ENCODE measurements at places on chromosomes 2 and 18.
A peak's percentile ranks its signal among the peaks of the same experiment; 100 is the strongest.

DNA sequence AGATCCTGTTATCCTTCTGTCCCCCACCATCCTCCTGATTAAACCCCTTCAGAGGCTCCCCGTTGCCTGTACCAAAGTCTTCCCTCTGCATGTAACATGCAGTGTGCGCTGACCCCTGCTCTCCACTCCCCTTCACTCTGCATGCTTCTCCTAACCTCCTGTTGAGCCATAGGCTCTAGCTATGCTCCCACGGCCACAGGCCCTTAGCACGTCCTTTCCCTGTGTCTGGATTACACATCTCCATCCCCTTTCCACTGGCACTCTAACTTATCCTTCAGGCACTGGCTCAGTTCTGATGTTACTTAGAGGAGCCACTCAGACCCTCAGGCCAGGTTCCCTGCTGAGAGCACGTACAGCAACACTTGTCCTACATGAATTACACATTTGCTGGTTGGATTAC is 29.4 kb upstream of the EDAR start:
- DNase-seq: no peak

DNA sequence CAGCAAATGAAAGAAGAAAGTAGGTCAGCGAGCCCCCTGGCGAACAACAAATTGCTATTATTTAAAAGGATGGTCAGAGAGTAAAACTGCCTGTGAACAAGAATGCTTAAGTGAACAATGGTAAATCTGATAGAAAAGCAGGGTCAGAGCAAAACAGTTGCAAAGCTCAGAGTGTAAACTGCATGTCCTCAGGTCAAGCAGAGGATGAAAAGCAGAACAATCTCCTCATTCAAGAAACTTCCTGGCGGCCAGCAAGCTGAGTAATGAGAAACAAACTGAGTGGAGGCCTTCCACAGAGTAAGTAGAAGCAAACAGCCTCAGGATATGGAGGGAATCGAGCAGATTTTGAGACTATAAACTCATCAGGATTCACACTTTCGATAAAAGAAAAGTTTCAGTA is 117.9 kb downstream of the PPP1R1C start:
- no peak for DNase-seq

DNA sequence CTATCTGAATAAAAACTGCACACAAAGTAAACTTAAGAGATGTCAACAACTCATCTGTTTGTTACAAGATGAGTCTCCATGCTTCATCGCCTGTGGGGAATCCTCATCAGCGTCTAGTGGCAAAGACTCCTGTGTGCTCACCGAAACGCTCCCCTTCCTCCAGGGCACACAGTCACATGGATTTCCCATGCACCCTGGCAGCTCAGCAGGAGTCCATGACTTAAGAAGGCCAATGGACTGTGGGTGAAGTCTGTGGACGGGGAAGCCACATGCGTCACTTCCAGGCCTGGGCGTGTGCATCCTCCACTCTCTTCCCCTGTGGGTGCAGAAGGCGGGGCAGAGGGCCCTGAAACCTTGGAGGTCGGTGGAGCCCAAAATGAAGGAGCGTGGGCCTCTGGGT is 41.1 kb downstream of the ID2 start:
- no peak for DNase-seq

- DNase-seq: no peak
Observed at GRCh38 chr18:39359636-39360035, 1794.0 kb upstream of the CELF4 start.

DNA sequence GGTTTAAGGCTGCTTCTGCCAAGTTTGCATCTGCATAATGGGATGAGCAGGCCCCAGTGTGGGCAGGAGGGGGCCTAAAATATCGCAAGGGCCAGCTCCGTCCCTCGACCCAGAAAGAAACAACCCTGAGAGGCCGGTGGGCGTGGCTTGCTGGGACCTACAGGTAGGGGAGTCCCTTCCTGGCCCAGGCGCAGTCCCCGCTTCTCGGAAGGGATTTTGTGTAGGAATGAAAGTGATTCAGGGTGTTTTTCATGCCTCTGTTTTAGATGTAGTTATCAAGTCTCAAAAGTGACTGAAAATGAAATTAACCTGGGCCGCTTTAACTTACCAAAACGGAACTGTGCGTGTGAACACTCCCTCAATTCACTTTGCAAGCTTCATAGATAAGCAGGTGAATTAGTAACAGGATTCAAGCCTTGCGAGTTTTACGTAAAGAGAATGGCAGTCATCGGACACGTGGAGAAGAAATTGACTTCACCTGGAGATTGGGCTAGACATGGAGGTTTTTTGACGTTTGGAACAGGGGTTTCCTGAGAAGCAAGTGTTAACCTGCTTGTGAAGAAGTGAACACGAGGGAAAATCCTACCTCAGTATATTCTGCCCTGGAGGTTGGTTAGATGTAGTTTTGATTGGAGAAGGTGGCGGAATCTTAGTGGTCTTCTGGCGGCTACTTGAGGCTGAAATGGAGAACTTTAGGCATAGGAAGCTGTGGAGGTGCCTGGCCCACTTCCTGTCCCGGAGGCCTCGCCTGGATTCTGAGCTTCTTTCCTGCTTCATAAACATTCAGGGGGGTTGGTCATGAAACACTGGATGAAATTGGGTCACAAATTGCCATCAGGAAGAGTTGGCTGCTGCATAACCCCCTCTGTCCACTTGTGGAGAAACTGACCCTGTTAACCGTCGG is 1.7 kb downstream of the NCK2 start:
- DNase-seq: peak; percentile 58

- DNase-seq: no peak
Observed at GRCh38 chr2:181639686-181640085, 17.2 kb downstream of the CERKL start.

- peak; percentile 35 for DNase-seq
Observed at GRCh38 chr2:102615620-102616436, 3.5 kb upstream of the SLC9A2 start.

DNA sequence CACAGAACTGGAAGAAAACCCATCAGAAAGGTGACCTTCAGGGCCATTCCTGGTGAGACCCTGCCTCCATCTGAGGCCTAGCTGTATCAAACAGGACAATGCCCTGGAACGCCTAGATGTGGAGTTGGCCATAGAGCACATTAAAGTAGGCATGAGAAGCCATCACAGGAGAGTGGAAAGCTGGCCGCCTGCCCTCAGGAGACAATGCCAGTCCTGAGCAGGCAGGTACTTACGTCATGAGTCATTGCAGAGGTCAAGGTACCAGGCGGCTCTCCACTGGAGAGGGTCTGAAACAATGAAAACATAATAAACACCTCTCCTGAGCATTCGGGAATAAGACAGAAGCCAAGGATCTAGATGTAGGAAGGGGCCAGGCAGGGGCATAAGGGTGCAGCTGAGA is 68.6 kb downstream of the CCDC93 start:
- no peak for DNase-seq
